ENCODE measurements at places on chromosomes 4 and X. TPM values are rescaled to one million over a fixed set of nuclear protein-coding genes. Genes with fewer than 3 reads are reported as not detected.

PABPC1L2B gene
- total RNA-seq: not detected

ATP8A1 gene
- total RNA-seq: 18.2 TPM

PABPC1L2A gene
- total RNA-seq: not detected

DHRSX gene
- 27.4 TPM for total RNA-seq

CHRDL1 gene
- total RNA-seq: not detected

SPARCL1 gene
- total RNA-seq: not detected

PF4V1 gene
- not detected for total RNA-seq

STARD8 gene
- total RNA-seq: 2.6 TPM

RASGEF1B gene
- 3.6 TPM for total RNA-seq

- H3K4me3 ChIP-seq: no peak overlapping the region
- no peaks in the 10 kb centered on the region for H3K27me3 ChIP-seq
- H3K27ac ChIP-seq: no peak overlapping the region
- no peak for DNase-seq
- H3K4me1 ChIP-seq: peaks cover 29% of the 10 kb centered on the region
- H3K36me3 ChIP-seq: peaks cover 65% of the 10 kb centered on the region
Measured at GRCh38 chr4:26429910-26430309, 60.4 kb downstream of the CCKAR start.

GRCh38 chr4:118265312-118266144 lies 87.3 kb downstream of the PRSS12 start:
- no peaks in the 10 kb centered on the region for H3K4me1 ChIP-seq
- no peaks in the 10 kb centered on the region for H3K36me3 ChIP-seq
- DNase-seq: peak; percentile 5
- H3K27me3 ChIP-seq: peaks cover 10% of the 10 kb centered on the region

DNA sequence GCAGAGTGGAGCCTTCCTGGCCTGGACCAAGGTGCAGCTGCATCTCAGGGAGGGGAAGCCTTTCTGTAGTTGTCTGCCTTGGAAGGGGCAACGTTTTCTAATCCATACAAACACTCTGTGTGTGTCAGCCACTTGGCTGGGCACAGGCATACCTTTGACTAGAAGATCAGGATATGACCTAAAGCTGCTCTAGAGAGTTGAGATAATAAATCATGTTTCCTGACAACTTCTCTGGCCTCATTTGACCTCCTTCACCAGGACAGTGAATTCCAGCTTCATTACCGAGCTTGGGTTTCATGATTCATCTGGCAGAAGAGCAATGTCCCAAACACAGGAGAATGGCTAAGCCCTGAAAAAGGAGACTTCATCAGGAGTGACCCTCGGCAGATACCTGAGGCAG lies 89.6 kb upstream of the KIT start:
- no peaks in the 10 kb centered on the region for H3K36me3 ChIP-seq
- no peak for DNase-seq
- peaks cover 5% of the 10 kb centered on the region for H3K4me1 ChIP-seq
- peaks cover 2% of the 10 kb centered on the region for H3K27me3 ChIP-seq

DNA sequence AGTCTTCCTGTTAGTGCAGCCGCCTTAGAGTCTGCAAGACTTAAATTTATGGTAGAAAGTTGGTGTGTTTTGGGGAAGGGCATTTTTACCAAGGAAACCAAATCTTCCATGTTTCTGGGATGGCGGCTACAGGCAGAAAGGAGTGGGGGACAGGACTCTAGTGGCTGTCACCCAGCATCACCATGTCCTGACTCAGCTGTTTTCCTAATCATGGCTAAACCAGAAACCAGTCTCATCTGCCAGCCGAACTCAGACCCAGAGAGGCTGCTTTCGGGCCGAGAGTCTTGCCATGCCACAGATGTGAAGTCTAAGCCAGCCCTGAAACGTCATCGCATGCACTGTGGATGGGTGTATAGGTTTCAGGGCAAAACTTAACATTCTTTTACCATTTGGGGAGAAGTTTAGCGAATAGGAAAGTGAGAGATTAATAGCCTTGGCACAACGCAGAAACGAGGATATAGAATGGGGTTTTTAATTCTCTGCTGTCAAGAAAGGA lies 109.6 kb downstream of the ENPP6 start:
- no peak overlapping the region for H3K27ac ChIP-seq
- no peaks in the 10 kb centered on the region for H3K4me1 ChIP-seq
- DNase-seq: no peak
- H3K4me3 ChIP-seq: no peak overlapping the region
- no peaks in the 10 kb centered on the region for H3K36me3 ChIP-seq

DNA sequence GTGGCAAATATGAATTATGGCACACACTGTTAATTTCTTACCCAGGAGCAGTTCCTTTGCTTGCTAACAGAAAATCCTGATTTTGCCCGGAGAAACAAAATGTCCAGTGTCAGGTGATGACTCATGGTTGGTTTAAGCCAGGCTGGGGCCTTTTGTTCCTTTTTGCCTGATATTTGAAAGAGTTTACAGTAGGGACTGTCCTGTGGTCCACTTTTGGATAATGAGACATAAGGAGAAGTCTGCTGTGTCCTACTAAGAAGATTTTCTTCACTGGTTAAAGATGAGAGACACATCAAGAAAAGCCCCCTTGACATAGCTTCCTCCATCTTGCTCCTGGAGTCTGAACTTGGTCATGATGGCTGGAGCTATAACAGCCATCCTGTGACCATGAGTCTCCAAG lies 12.1 kb upstream of the DRD5 start:
- H3K4me3 ChIP-seq: no peak overlapping the region
- no peak overlapping the region for H3K27ac ChIP-seq
- no peaks in the 10 kb centered on the region for H3K36me3 ChIP-seq
- no peaks in the 10 kb centered on the region for H3K4me1 ChIP-seq

DNA sequence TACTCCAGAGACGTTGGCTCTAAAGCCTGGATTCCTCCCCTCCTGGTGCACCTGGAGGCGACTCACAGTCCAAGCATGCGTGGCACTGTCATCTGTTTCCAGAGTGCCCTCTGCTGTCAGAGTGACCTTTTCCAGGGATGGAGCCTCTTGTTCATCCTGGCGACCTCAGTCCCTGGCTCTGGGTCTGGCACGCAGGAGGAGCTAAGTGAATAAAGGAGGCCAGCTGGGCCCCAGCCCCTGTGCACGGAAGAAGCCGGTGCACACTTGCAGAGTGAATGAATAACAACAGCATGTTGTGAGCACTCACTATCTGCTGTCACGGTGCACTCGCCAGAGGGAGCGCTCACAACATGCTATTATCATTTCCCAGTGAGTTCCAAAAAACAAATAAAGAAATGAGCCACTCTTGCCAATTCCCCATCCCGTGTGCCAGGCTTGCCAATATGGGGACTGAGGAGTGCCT lies 27.8 kb upstream of the PSAPL1 start:
- H3K4me1 ChIP-seq: no peaks in the 10 kb centered on the region
- H3K36me3 ChIP-seq: no peaks in the 10 kb centered on the region
- no peak for DNase-seq
- H3K27me3 ChIP-seq: no peaks in the 10 kb centered on the region
- no peak overlapping the region for H3K27ac ChIP-seq

DNA sequence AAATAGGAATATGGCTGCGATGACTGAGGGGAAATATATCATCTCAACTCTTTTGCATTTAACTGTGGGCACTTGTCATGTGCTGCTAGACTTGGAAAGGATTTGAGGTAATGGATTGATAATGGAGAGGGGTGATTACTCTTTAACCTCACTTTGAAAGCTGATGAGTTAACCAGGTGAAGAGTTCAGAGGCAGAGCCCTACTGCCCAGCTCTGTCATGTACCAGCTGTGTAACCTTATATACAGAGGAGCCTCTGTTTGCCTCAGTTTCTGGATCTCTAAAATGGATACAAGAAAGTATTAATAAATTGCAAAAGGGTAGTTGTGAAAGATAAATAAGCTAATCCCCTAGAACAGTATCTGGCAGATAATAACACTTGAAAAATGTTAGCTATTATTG lies 51.5 kb downstream of the WDR19 start:
- H3K27me3 ChIP-seq: no peaks in the 10 kb centered on the region
- DNase-seq: no peak
- no peak overlapping the region for H3K4me3 ChIP-seq
- H3K4me1 ChIP-seq: no peaks in the 10 kb centered on the region
- no peak overlapping the region for H3K27ac ChIP-seq

DNA sequence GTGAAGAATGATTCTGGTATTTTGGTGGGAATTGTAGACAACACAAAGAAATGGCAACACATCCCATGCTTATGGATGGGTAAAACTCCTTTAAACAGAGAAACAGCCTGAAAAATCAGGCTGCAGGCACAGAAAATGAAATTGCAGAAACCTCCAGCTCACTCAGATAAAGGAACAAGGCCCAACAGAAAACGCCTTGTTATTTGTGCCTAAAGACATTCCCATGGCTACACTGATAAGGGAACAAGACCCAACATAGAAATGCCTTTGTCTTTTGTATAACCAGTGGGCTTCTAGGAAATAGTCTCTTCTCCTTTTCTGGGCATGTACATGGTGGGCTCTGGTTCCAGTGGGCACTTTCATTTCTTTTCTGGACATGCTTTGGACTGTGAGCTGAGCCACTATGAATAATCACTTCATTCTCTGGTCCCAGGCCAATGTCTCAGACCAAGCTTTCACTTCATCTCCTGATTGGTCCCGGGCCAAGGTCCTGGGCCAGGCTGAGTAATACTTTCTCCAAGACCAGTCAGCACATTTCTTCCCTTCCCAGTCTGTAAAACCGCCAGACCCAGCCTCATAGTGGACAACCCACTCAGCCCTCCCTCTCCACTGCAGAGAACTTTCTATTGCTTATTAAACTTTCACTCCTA lies 160.5 kb downstream of the TBX22 start:
- no peaks in the 10 kb centered on the region for H3K36me3 ChIP-seq
- H3K4me3 ChIP-seq: no peak overlapping the region
- no peaks in the 10 kb centered on the region for H3K27me3 ChIP-seq
- H3K4me1 ChIP-seq: no peaks in the 10 kb centered on the region

GRCh38 chr4:119643306-119644042 lies 14.9 kb upstream of the PDE5A start:
- H3K27me3 ChIP-seq: peaks cover 7% of the 10 kb centered on the region
- no peak overlapping the region for H3K4me3 ChIP-seq
- H3K36me3 ChIP-seq: no peaks in the 10 kb centered on the region
- H3K27ac ChIP-seq: no peak overlapping the region
- no peak for DNase-seq

GRCh38 chr4:27692158-27692557 lies 831.5 kb downstream of the STIM2 start:
- no peaks in the 10 kb centered on the region for H3K27me3 ChIP-seq
- no peak overlapping the region for H3K27ac ChIP-seq
- no peak for DNase-seq
- no peaks in the 10 kb centered on the region for H3K36me3 ChIP-seq
- no peak overlapping the region for H3K4me3 ChIP-seq

DNA sequence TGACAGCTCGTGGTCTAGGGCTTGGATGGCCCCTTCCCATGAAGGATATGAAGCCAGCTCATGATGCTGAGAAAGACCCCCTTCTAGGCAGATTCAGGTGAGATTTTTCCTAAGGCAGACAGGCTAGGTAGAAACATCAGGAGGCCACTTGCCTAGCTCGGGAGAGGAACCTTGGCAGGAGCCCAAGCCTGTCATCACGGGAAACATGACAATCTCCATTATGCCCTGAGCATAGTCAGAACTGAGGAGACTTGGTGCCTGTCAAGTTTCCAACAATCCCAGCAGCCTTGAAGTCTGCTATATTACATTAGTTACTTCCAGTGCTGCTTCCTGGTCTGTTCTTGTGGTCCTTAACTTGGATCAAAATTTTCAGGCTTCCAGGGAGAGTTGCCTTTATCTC lies 18.7 kb upstream of the WDR1 start:
- H3K36me3 ChIP-seq: peaks cover 2% of the 10 kb centered on the region
- no peak overlapping the region for H3K27ac ChIP-seq
- H3K27me3 ChIP-seq: no peaks in the 10 kb centered on the region
- H3K4me3 ChIP-seq: no peak overlapping the region
- no peaks in the 10 kb centered on the region for H3K4me1 ChIP-seq

- H3K27ac ChIP-seq: no peak overlapping the region
- no peak for DNase-seq
- no peak overlapping the region for H3K4me3 ChIP-seq
- H3K27me3 ChIP-seq: no peaks in the 10 kb centered on the region
- no peaks in the 10 kb centered on the region for H3K4me1 ChIP-seq
- H3K36me3 ChIP-seq: no peaks in the 10 kb centered on the region
Measured at GRCh38 chr4:41448934-41449333, 89.0 kb upstream of the LIMCH1 start.

- H3K27ac ChIP-seq: no peak overlapping the region
- H3K4me3 ChIP-seq: no peak overlapping the region
- H3K36me3 ChIP-seq: no peaks in the 10 kb centered on the region
- DNase-seq: no peak
- peaks cover 10% of the 10 kb centered on the region for H3K4me1 ChIP-seq
Measured at GRCh38 chr4:5756271-5756670, 45.3 kb downstream of the EVC start.

- no peaks in the 10 kb centered on the region for H3K36me3 ChIP-seq
- no peak overlapping the region for H3K4me3 ChIP-seq
- no peak for DNase-seq
- no peak overlapping the region for H3K27ac ChIP-seq
Measured at GRCh38 chr4:16687011-16687410, 211.4 kb downstream of the LDB2 start.

- peaks cover 5% of the 10 kb centered on the region for H3K27me3 ChIP-seq
- no peak overlapping the region for H3K27ac ChIP-seq
- H3K4me1 ChIP-seq: peaks cover 6% of the 10 kb centered on the region
Measured at GRCh38 chrX:17547658-17548057, 172.7 kb downstream of the NHS start.

GRCh38 chr4:146646593-146647325 lies 8.1 kb downstream of the POU4F2 start:
- no peak for DNase-seq
- H3K27me3 ChIP-seq: peaks cover 63% of the 10 kb centered on the region
- H3K36me3 ChIP-seq: peaks cover 2% of the 10 kb centered on the region
- H3K4me1 ChIP-seq: no peaks in the 10 kb centered on the region

DNA sequence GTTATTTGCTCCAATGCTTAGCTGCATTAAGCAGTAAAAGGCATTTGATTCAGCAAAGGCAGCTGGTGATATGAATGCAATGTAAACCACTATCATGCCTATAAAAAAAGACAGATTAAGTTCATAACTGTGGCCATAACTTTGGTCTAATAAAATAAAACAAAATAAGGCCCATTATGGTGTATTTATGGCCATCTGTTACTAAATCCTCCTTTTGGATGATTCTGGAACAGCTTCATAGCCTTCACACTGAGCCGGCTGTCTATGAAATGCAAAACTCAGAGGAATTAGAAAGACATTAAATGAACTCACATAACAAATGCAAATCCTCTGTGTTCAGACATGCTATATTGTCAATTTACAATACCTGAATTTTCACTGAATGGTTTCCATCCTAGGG lies 223.7 kb upstream of the FAT4 start:
- H3K27ac ChIP-seq: no peak overlapping the region
- H3K27me3 ChIP-seq: no peaks in the 10 kb centered on the region
- H3K36me3 ChIP-seq: no peaks in the 10 kb centered on the region

DNA sequence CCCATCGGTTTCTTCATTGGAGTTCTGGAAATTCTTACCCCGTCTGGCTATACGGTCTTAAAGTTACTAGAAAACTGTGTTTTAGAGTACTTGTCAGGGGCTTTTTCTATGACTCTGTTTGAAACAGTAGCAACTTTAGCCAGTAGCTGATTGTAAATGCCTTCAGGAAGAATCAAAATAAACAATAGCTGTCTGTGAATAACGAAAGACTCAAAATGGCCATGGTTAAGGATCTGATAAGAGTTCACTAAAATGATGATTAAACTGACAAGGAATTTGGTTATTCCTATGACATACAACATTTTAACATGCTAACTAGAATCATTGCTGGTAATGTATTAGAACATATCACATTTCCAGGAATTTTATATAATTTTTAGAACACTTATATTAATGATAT lies 191.0 kb downstream of the EVC2 start:
- no peaks in the 10 kb centered on the region for H3K27me3 ChIP-seq
- no peak for DNase-seq
- no peaks in the 10 kb centered on the region for H3K36me3 ChIP-seq
- H3K27ac ChIP-seq: no peak overlapping the region
- H3K4me1 ChIP-seq: no peaks in the 10 kb centered on the region

All from activated T-helper 1 cell treated with anti-CD3 and anti-CD28 coated beads, Interleukin-12 subunit alpha, Interleukin-12 subunit beta, Interleukin-2, Interleukin-4 antibody, amounts not matched to agents 30 ng/mL and 10 ng/mL and 1 ng/mL, durations not matched to agents 14 hours and 24 hours and 36 hours (primary cell).